ENCODE measurements at places on chromosomes 2 and 18.

GRCh38 chr2:156526950-156527636 lies 90.9 kb downstream of the GPD2 start:
- DNase-seq = no peak

GRCh38 chr18:74806073-74806472 lies 208.4 kb downstream of the ZNF407 start:
- DNase-seq = no peak

DNA sequence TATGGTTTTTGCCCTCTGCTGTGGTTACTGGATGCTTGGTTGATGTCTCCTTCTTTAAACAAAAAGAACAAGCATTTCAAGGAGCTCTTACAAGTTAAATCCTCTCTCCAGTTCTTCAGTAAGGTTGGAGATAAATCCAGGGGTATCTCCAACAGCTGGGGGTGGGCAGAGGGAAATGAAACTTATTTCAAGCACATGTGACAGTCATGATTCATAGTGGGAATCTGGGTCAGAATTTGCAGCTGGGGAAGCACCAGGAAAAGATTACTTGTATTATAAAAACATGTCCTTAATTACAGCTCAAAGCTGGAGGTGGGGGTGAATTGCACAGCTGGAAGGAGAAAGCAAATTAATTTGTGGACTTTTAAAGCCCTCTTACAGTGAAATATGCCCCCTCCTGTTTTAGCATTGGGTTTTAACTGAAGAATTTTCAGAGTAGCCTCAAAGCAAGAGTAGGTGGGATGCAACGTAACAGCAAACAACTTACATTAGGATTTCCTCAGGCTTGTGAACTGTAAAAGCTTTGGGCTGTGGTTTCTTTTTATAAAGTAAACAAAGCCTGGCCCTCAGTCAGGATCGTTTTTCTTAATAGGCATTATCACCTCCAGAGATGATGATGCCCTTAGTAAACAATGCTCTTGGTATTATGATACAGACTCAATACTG lies 596.4 kb downstream of the NYAP2 start:
- no peak for DNase-seq

GRCh38 chr18:50494569-50494968 lies 65.3 kb upstream of the MAPK4 start:
- no peak for DNase-seq

- no peak for DNase-seq
Observed at GRCh38 chr2:129769185-129769991, 210.1 kb upstream of the RAB6C start.

GRCh38 chr2:170670651-170671050 lies 44.5 kb upstream of the SP5 start:
- no peak for DNase-seq

DNA sequence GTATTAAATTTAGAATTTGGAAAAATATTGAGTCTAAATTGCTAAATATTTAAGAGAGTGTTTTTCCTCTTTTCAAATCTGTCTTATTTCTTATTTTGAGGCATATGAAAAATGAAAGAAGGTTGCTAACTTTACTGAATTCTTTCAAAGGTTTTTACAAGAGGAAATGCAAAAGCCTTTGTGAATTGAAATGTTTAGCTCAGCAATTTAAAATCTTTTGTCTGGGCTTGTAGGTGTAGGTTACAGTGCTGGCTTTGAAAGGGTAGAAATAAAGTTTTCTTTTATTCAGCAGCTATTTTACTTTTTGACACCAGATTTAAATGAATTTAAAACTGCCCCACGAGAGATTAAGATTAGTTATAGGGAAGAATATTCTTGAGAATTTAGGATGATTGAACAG lies 192.0 kb downstream of the CDH7 start:
- no peak for DNase-seq

DNA sequence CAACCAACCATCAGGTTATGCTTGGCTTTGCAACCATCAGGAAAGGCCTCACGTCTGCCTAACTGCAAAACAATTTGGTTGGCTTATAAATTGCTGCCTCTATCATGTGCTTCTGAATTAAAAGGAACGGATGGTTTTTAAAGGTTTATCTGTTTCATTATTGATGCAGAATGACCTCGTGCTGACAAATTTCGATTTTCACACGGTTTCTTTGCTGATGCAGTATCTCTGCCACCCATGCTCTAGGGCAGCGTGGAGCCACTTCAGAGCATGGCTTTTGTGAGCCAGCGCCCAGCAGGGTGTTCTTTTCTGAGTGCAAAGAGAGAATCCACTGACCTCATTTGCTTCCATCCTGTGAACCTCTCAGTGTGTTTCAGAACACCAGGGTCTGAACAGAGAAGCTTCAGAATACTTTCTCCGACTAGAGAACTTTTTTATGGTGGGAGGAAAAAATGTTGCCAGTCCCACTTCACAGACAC lies 143.1 kb upstream of the L3MBTL4 start:
- no peak for DNase-seq

GRCh38 chr2:157322432-157322831 lies 3.2 kb downstream of the ERMN start:
- no peak for DNase-seq

- DNase-seq = no peak
Observed at GRCh38 chr2:237952851-237953250, 14.0 kb upstream of the UBE2F start.

Data from renal pelvis (tissue), 12 donors.